ENCODE measurements at places on chromosomes 13 and 19.

DNA sequence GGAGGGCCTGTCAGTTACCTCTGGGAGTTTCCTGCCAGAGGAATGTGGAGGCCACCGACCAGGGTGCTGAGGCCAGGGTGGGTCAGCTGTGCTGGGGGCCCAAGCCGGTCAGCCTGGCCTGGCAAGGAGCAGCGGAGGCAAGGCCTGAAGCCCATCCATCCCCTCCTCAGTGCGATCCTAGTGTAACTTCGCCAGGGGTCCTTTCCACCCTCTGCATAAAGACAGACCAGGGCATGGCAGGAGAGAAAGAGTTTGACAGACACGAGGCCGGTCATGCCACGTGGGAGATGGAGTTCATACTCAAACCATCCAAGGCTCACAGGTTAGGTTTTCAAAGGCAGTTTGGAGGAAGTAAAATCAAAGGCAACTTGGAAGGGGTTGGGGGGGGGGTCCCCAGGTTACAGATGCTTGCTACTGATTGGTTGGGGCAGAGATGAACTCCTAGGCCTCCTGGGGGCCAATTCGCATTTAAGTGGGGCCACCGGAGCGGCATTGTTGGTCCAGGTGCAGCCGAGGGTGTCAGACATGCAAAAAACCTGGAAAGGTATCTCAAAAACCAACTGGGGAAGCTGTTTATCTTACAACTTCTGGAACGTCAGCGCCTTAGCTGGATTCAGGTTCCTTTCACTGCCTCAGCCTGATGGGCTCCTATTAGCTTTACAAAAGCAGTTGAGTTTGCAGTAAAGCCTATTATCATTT, 36.8 kb upstream of the DPRX start:
- H3K4me1 ChIP-seq, result no peaks in the 10 kb centered on the region
- no peak for DNase-seq
- no peaks in the 10 kb centered on the region for H3K27me3 ChIP-seq
- H3K4me3 ChIP-seq, result no peak overlapping the region
- no peak overlapping the region for H3K27ac ChIP-seq
- no peaks in the 10 kb centered on the region for H3K36me3 ChIP-seq

- no peak for DNase-seq
- H3K27ac ChIP-seq, result peak overlapping the region; percentile 88
- no peaks in the 10 kb centered on the region for H3K27me3 ChIP-seq
These were observed 6.4 kb upstream of the TMC4 start for GRCh38 chr19:54179262-54179852.

DNA sequence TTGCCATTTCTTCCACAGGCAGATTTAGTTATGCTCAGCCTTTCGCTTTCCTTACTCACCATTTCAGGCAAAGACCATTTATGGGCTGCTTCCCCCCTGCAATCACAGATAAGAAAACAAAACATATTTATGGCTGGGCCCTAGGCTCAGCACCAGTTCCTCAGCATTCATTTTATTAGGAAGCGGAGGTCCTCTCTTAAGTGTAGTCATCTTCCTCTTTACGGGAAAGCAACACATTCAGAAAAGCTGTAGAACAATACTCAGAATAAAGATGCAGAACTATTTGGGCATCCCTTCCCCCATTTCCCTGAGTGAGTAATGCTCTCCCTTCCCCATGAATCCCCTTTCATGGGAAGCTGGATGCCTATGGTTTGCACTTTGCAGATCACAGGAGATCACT, 27.9 kb downstream of the FLT1 start:
- peaks cover 12% of the 10 kb centered on the region for H3K27me3 ChIP-seq
- H3K27ac ChIP-seq, result no peak overlapping the region
- H3K4me1 ChIP-seq, result no peaks in the 10 kb centered on the region

GRCh38 chr19:39599116-39599515, 3.2 kb upstream of the LGALS13 start:
- no peaks in the 10 kb centered on the region for H3K36me3 ChIP-seq
- no peak for DNase-seq
- peaks cover 19% of the 10 kb centered on the region for H3K27me3 ChIP-seq
- H3K4me1 ChIP-seq, result no peaks in the 10 kb centered on the region

DNA sequence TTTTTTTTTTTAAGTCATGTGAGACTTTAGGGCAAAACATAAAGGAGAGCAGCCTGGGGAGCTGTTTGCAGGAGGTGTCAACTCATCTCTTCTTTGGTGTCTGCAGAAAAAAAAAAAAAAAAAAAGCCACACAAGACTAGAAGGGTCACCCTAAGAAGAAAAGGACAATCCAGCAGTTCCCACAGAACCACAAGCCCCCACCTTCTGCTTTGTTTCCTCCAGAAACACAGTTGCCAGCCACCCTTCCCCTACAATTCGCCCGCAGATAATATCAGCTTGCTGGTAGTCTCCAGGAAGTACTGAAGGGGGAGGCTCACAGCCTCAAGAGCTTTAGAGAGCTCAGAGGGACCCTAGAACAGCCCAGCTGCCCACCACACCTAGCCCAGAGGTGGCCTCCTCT, 22.3 kb upstream of the ZBTB7A start:
- H3K27me3 ChIP-seq, result no peaks in the 10 kb centered on the region
- H3K27ac ChIP-seq, result no peak overlapping the region
- peaks cover 6% of the 10 kb centered on the region for H3K4me1 ChIP-seq
- H3K4me3 ChIP-seq, result no peak overlapping the region

DNA sequence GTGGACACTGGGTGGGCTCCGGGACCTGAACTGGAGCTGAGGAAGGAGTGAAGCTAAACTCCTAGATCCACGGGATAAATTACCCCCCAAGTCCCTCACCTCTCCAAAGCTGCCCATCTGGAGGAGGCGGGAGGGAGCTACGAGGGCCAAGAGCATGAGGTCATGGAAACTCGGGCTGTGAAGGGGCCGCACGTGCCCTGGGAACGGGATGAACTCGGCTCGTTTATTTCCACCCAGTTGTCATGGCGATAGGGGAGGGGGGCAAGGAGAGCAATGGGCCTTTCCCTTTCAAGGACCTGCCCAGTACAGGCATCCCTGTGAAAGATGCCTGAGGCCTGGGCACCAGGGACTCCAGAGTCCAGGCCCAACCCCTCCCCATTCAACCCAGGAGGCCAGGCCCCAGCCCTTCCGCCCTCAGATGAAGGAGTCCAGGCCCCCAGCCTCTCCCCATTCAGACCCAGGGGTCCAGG, 3.8 kb downstream of the PPP1R12C start:
- H3K27ac ChIP-seq, result peak overlapping the region; percentile 96
- no peak for DNase-seq
- peaks cover 28% of the 10 kb centered on the region for H3K4me1 ChIP-seq
- peaks cover 3% of the 10 kb centered on the region for H3K27me3 ChIP-seq
- H3K4me3 ChIP-seq, result peak overlapping the region; percentile 70

All from type B pancreatic cell (in vitro differentiated cells).